ENCODE measurements at places on chromosomes 2 and 18. TPM values are rescaled to one million over a fixed set of nuclear protein-coding genes. Genes with fewer than 3 reads are reported as not detected.

Gene AOX1
- total RNA-seq: not detected

- DNase-seq: no peak
Measured at GRCh38 chr2:240256704-240257637, 116.5 kb upstream of the OTOS start.

- DNase-seq: no peak
Measured at GRCh38 chr2:45904267-45904945, 252.9 kb downstream of the PRKCE start.

Gene PMS1
- 41.8 TPM for total RNA-seq

DNA sequence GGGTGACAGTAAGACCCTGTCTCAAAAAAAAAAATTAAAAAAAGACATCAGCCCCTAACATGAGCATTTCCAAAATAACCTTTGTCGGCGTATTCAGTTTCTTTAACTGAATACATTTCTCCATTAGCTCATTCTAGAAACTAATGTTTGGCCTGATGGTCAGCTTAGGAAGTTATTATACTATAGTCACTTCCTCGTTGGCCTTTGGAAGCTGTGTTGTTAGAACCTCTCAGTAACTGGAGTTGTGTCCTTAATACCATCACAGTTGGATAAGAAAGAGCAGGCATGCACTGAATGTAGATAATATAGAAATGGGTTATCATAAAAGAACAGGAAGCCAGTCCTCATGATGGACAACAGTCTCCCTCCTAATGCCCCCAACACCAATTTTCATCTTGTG lies 112.8 kb downstream of the ANTXR1 start:
- no peak for DNase-seq

- DNase-seq: peak; percentile 85
Measured at GRCh38 chr2:43059183-43059897, 167.1 kb downstream of the ZFP36L2 start.

DNA sequence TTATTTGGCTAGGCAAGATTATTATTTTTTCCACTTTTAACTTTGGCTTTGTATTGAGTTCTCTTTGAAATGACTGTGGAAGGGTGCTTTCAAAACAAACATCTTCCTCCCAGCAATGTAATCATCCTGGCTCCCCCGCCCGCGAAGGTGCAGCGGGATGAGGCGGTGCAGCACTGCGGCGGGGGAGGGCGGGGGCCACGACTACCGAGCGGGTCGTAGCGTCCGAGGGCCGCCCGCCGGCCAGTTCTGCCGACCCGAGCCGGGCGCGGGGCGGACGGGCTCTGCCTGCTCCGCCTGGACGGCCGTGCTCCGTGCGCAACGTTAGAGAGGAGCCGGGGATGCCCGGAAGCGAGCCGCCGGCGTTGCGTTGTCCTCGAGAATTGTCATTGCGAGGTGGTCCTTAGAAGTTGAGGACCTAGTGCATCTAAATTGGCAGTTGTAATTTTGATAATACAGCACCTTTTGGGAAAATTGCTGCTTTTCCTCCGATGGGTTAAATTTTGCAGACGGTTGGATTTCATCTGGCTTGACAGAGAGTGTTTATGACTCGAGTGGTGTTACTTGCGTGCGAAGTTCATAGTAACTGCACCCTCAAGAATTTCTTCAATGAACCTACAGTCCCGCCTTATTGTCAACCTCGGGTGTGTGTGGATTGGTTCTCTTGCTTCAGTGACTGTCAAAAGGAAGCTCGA lies 1.1 kb downstream of the EPC2 start:
- DNase-seq: peak; percentile 58

GRCh38 chr2:24893934-24894333 lies 26.1 kb downstream of the ADCY3 start:
- no peak for DNase-seq
